NCI-H2171 (cell line): ENCODE measurements at places on chromosomes 11 and 22.
A peak's percentile ranks its signal among the peaks of the same experiment; 100 is the strongest.

GRCh38 chr11:1480191-1480554 is 6.4 kb downstream of the MOB2 start:
- no peak for DNase-seq

DNA sequence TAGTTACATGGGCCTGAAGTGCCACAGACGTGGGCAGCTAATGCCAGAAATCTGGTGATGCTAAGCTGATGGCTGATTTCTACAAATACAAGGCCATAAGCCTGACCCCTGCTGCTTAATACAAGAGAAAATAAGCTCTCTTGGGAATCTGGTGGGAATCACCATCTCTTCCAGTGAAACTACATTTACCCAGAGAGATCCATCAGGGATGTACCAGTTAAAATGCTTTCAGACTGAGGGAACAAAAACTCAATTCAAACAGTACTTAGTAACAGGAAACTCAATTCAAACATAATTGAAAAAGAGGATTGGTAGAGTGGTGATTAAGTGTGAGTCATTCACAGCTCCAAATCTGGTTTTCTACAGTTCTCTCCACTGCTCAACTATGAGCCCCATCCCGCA is 1.7 kb upstream of the CAVIN3 start:
- DNase-seq = no peak

- DNase-seq = no peak
Measured at GRCh38 chr22:26430600-26430999, 1.5 kb downstream of the ASPHD2 start.

DNA sequence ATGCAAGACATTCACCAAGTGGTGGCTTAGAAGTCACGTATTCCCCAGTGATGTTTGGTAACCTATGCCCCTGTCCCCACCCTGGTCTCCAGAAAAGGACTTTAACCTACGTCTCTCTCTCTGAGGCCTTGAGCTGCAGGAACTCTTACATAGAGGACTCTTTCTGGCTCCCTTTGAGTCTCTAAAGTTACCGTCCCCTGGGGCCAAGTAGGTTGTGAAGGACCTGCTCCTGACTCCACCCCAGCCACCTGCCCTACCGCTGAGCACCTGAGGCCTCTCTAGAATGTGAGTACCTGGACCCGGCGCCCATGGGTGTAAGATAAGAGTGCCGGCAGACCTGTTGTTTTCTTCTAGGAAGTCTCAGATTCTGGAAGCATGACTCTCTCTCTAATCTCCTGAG is 95.4 kb downstream of the TIMP3 start:
- no peak for DNase-seq

DNA sequence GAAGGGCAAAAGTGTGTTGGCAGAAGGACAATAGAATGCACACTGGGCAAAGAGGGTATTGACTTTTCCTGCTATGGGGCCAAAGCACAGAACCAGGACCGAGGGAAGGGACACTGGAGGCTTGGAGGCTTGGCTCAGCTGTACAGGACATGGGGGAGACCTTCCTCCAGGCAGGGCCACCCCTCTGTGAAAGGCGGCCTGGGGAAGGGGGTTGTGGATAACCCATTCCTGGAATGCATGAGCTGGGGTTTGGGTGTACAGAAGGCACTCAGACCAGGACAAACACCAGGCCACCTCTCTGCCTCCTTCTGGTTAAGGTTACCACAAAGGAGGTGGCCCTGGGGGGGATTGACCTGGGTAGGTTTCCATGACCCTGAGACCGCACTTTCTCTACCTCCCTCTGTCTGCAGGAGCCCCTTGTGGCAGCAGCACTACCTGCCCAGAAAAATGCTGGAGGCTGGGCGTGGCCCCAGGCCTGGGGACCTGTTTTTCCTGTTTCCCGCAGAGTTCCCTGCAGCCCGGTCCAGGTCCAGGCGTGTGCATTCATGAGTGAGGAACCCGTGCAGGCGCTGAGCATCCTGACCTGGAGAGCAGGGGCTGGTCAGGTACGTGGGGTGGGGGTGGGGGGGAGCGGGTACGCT is 9.6 kb downstream of the P2RY2 start:
- DNase-seq = no peak

DNA sequence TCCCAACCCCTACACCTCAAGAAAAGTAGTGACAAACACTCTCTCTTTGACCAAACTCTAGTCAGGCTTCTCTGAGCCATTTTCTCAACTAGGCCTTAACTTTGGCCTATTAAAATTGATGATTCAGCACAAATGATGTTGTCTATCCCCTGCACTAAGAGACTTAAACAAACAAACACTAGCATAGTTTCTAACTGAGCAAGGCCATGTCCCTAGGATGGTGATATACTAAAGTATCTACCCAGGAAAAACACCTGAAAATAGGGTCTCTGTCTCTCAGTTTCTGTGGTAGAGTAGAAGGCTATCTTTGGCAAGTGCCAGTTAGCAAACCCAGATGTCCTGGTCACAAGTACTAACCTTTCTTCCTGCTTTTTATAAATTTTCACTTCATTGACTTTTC is 219.7 kb upstream of the ANO3 start:
- no peak for DNase-seq

- DNase-seq = no peak
Measured at GRCh38 chr11:112453601-112454577, 193.2 kb upstream of the PLET1 start.

- no peak for DNase-seq
Measured at GRCh38 chr11:33692013-33692504, 8.6 kb downstream of the C11orf91 start.

GRCh38 chr11:132186699-132187098 is 816.3 kb downstream of the NTM start:
- DNase-seq = no peak

- no peak for DNase-seq
Measured at GRCh38 chr22:23151827-23152226, 6.5 kb downstream of the RAB36 start.

GRCh38 chr11:36460220-36460619 is 49.9 kb downstream of the TRAF6 start:
- no peak for DNase-seq

DNA sequence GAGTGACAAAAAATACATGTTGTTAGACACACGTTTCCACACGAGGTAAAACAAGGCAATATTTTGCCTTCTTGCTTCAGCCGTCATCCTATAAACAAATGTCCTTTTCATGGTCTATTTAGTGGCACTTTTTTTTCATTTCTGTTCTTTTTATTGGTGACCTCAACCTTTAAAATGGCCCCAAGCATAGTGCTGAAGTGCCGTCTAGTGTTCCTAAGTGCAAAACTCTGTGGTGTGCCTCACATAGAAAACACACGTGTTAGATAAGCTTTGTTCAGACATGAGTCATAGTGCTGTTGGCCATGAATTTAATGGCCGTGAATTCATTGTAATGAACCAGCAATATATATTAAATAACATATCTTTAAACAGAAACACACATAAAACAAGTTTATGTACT is 15.6 kb downstream of the OVCH2 start:
- DNase-seq = no peak

DNA sequence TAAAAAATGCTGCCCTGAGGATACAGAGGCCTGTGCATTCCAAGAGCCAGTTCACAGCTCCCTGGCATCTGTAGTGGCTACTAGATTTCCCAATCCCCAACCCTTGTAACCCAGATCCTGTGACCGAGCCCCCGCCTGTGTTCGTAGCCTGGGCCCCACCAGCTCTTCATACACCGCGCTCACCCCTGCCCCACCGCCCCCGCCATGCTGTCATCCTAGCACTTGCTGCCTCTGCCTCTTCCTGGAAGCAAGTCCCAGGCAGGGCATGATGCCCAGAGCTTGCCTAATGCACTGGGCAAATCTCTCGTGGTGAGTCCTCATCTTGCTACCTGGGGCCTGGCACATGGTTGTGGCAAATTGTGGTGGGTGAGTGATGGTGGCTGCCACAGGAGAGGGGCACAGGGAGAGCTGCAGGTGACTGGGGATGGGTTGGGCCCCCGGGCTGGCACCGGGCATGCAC is 7.1 kb downstream of the MGAT3 start:
- no peak for DNase-seq

- DNase-seq = no peak
Measured at GRCh38 chr11:59756845-59757244, 1.7 kb downstream of the STX3 start.

DNA sequence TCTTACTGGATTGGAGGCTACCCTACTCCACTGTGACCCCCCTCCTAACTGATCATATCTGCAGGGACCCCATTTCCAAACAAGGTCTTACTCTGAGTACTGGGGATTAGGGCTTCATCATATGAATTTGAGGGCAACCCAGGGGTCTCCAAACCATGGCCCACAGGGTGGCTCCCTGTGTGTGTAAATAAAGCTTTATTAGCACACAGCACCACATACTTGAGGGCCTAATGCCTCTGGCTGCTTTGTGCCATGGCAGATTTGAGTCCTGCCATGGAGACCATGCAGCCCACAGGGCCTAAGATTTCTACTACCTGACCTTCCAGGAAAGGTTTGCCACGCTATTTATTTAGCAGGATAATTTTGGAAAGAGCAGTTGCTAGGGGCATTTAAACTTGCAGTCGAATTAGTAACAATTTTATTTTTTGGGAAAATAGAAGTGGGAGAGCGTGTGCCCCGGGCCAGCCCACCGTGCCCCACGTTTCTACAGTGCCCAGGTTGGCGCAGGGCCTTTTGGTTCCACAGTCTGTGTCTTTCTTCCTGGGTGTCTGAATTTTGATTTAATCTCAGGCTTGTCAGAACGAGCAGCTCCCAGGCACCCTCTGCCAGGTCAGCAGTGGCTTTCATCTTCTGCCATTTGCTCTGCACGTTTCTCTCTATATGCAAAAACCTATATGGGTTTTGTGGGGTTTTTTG is 92.3 kb downstream of the KCNQ1 start:
- DNase-seq = no peak

DNA sequence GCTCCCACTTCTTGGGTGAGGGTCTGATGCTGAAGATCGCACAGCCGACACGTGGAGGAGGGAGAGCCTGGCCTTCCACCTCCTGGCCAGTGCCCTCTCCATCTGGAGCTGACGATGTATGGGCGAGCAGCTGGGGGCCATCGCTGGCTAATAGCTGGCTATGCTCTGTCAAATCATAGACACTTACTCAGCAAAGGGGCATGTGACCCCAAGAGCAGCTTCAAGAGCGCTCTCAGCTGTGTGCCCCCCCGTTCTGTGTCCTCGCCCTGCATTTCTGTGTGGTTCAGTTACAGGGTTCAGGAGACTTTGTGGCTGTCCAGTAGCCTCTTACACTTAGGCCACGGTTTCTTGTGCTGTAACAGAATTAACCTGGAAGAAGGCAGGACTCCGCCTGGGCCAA is 26.4 kb downstream of the FBLN1 start:
- DNase-seq = no peak

GRCh38 chr11:86101941-86102407 is 33.1 kb upstream of the PICALM start:
- DNase-seq = no peak

DNA sequence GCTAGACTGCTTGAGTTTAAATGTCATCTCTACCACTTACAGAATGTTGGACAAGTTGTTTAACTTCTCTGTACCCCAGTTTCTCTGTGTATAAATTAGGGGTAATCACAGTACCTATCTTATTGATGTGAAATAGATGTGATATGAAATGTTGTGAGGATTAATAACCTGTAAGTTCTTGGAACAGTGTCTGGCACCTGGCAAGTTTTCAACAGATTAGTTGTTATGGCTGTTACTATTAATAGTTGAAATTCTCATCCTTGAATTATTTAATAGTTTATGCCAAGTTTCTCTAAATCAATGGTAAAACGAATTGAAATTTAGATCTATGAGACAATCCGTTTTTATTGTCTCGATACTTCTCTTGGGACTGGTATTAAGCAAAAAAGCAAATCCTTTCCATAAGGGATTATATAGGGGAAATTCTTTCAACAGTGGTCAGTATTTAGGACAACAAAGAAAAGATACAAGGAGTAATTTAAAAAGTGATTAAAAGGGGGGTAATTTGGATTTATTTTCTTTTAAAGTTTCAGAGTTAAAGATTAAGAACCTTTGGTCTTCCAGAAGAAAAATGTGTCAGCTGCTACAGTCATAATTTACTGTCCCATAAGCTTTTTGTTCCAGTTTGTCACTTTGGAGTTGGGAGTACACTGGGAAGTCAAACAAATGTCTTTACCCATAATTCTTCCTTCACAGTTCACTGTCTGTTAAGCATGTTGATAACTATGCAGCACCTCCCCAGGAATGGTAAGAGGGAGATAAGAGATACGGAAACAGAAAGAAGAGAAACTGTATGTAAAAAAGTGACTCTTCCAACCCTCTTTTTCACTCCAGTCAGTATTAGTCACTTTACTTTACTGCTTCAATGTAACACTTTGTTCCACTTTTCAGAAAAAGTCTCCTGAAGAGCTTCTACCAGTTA is 13.2 kb downstream of the PDE3B start:
- no peak for DNase-seq

GRCh38 chr11:2428322-2428795 is 16.0 kb downstream of the TRPM5 start:
- no peak for DNase-seq

GRCh38 chr11:126072141-126072741 is 9.6 kb upstream of the CDON start:
- peak; percentile 6 for DNase-seq

- DNase-seq = no peak
Measured at GRCh38 chr22:40189997-40190396, 12.3 kb downstream of the TNRC6B start.

DNA sequence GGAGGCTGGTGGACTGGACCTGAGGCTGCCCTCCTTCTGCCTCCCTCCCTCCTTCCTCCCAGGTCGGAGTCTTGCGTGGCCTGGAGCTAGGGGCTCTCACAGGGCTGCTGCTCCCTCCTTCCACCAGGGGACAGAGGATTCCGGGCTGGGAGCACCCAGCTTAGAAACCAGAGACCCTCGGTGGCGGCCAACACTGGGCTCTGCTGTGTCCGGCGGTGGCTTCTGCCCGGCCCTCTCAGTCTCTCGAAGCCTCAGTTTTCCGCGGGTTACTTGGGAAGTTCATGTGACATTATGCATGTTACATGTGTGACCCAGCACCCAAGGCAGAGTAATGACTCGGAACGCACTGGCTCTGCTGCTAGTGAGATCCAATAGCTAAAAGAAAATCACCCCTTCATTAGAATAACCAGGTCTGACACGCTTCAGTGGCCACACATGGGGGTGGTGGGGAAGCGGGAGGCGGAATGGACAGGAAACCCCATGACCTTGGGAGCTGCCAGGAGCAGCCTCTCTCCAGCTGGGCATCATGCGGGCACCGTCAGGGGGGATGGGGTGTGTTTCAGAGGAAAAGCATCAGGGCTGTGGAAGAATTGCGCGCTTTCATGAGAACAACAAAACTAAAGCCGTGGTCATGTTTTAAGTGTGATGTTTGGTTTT is 5.9 kb upstream of the MRGPRG start:
- no peak for DNase-seq

DNA sequence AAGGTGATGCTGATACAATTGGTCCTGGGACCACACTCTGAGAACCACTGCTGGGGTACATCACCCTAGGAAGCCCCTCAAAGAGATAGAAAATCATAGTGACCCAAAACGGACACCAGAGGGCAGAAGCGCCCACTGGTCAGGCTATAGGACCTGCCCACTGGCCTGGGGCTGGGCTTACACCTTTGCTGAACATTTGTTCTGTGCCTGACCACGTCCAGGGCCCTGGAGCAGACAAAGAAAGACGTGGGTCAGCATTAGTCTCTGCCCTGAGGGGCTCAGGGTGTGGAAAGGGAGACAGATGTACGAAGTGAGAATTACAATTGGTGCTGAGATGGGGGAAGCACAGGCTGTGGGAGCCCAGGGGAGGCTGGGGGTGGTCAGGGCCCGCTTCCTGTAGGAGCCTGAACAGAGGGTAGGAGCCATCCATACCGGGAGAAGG is 14.4 kb upstream of the SERPINH1 start:
- DNase-seq = no peak
